ENCODE measurements at places on chromosomes 5 and 9.

DNA sequence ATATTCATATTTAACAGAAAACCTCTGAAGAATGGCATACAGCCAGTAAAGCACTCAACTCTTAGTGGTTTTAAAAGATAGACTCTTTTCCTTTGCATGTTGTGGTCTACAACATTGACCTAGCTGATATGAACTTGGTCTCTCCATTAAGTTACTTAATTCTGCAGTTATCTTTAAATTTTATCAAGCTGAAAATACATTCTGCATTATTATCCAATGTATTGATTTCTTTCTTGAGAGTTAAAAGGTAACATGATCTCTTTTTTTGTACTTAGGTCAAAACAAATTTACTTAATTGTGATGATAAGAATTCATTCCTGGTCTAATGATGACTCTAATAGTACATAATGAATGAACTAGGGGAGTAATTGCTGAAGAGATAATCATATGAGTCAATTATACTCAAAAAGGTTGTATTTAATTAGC lies 132.9 kb downstream of the STARD4 start:
- no peak for DNase-seq

GRCh38 chr9:125534971-125535701 lies 171.9 kb downstream of the MAPKAP1 start:
- no peak for DNase-seq

- DNase-seq: no peak
These were observed 16.1 kb upstream of the ZNF462 start for GRCh38 chr9:106846857-106847256.

- DNase-seq: no peak
These were observed 68.1 kb upstream of the FREM1 start for GRCh38 chr9:14978022-14979000.

DNA sequence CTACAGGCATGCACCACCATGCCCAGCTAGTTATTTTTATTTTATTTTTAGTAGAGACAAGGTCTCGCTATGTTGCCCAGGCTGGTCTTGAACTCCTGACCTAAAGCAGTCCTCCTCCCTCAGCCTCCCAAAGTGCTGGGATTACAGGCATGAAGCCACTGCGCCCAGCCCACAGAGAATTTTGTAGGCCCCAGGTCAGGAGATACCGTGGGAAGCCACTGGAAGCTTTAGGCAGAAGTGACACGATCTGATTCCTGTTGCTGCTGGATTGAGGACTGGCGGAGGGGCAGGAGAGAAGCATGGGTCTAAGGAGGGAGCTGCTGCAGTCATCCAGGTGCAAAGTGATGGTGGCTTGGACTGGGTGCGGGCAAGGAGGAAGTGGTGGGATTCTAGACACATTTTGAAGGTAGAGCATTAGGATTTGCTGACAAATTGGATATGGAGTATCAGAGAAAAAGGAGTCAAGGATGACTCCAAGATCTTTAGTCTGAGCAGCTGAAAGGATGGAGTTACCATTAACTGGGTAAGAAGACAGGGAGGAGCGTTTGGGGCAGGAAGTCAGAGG lies 20.7 kb downstream of the TCF7 start:
- no peak for DNase-seq

- no peak for DNase-seq
These were observed 77.2 kb downstream of the PAX5 start for GRCh38 chr9:36956908-36957307.

DNA sequence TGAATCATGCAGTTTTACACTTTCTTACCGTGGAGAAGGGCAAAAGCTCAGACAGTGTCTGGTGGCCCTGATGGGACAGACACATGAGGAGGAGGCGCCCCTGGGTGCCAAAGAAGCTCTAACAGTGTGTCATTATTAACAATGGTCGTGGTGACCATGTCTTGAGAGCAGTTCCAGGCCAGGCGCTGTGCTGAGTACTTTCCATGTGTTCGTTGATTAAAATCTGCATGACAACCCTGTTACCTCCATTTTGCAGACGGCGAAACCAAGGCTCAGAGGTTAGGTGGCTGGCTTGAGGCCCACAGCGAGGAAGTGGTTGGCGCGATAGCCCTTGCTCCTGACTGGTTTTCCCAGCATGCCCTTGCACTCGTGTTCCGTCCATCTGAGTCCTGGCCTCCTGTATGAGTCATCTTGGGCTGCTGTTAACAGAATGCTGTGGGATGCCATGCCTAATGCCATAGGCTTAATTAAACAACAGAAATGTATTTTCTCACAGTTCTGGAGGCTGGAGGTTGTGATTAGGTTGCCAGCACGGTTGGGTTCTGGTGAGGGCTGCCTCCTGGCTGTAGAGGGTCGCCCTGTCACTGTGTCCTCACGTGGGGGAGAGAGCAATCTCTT lies 92.0 kb downstream of the AMBP start:
- no peak for DNase-seq

DNA sequence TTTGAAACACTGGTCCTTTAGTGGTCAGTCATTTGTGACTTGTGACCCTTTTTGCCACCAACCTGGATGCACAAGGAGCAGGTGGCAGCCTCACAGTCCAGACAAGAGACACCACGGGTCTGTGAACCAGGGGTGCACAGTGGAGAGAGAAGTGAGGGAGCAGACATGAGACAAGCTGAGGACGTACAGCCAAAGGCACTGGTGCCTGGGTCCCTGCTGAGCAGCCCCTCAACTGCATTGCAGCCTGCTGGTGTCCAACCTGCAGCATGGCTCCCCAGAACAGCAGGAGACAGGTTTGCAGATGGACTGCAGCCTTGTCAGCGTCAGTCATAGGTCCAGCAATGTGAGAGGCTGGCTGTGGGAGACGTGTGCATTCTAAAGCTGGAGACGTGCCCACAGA lies 124.2 kb upstream of the FSTL4 start:
- DNase-seq: no peak

DNA sequence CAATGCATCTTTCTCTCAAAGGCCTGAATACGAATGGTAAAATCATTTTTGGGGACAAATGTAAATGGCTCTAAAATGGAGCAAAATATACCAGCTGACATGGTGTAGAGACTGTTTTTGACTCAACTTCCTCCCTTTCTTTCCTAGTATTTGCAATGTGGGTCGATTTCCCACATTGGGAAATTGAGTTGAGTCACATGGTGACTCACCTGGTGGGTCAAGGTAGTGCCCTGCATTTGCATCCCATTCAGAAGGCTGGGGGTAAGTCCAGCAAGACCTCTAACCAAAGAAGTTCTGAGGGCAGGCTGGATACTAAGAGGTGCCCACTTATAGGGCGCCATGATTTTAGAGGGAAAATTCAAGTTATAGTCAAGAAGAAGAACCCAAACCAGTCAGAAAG lies 179.6 kb upstream of the MPDZ start:
- DNase-seq: no peak

- no peak for DNase-seq
These were observed 297.8 kb downstream of the NPR3 start for GRCh38 chr5:33008751-33009418.

- no peak for DNase-seq
These were observed 924.8 kb upstream of the CDH9 start for GRCh38 chr5:27963050-27963783.

- no peak for DNase-seq
These were observed 20.8 kb downstream of the SV2C start for GRCh38 chr5:76104027-76104426.

DNA sequence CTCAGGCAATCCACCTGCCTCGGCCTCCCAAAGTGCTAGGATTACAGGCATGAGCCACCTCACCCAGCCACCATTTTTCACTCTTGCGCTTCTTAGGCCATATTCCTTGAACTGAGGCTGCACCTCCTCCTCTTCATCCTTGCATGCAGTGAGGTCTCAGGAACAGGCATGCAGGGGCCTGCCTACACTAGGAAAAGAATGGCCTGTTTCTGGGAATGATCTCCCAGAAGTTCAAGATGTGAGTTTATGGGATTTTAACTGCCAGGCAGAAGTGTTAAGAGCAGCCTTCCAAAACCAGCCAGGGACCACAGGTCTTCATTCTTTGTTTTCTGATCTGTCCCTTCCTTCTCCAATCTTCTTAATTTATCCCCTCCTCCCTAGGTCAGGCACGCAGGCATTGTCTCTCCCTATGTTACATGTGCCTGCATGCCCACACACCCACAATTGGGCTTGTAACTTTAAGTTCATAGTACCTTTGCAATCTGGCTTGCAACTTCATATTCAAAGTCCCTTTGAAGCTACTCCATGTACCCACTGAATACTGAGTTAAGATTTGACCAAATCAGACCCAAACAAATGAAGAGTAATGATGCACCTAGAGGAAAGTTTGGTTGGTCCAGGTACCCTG lies 10.5 kb upstream of the HSPA4 start:
- DNase-seq: no peak

DNA sequence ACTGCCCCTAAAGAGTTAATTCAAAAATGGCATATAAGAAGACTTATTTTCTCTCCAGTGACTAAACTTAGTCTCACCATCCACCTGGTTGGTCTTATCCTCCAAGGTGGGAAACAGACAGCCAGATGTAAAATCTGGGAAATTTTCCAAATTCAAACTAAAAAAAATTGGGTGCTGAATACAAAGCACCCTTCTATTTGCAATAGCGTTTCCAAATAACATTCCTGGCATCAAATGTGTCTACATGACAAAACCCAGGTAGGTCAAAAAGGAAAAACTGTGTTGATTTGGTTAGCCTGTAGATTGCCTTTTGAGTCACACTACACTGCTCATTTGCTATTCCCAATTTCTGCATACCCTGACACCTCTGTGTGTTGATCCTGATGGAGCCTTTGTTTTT lies 252.2 kb downstream of the NR2F1-AS1 start:
- no peak for DNase-seq

DNA sequence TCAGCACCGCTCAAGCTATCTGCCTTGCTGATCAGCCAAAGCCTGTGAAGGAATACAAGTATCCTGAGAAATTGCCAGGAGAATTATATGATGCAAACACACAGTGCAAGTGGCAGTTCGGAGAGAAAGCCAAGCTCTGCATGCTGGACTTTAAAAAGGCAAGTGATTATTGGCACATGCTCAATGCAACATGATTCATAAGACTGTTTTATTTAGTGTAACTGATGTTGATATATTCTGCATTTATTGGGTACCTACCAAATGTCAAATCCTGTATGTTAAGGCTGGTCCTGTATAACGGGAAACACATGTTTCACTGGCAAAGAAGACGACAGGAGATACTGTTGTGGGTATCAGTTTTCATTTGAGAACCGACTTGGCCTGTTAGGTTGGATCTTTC lies 69.0 kb downstream of the ADAMTS16 start:
- DNase-seq: no peak

GRCh38 chr9:72882117-72882775 lies 70.6 kb downstream of the ALDH1A1 start:
- DNase-seq: no peak

DNA sequence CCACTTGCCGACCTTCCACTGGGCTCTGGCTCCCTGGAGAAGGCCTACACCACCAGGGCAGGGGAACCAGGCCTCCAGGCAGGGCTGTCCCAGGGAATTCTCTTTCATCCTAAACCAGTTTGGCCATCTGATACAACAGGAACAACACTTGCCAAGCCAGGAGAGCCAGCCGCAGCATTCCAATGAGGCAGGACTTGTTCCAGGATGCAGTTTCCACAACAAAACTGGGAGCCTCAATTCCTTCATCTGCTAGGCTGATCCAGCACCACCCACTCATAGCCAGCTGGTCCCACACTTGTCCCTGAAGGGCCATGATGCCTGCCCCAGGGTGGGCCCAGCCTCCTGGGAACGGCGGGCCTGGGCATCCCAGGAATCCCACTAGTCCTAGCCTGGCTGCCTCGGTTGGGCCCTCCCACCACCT lies 26.0 kb downstream of the BICD2 start:
- DNase-seq: no peak

- no peak for DNase-seq
These were observed 180.5 kb upstream of the CLINT1 start for GRCh38 chr5:158039441-158039840.

GRCh38 chr9:127926906-127927200 lies 3.7 kb downstream of the PIP5KL1 start:
- no peak for DNase-seq

GRCh38 chr9:16422114-16422513 lies 448.4 kb downstream of the BNC2 start:
- no peak for DNase-seq

GRCh38 chr9:74379718-74380117 lies 117.4 kb upstream of the RORB start:
- no peak for DNase-seq

GRCh38 chr9:2015581-2016407 lies 647 bp downstream of the SMARCA2 start:
- peak; percentile 61 for DNase-seq

DNA sequence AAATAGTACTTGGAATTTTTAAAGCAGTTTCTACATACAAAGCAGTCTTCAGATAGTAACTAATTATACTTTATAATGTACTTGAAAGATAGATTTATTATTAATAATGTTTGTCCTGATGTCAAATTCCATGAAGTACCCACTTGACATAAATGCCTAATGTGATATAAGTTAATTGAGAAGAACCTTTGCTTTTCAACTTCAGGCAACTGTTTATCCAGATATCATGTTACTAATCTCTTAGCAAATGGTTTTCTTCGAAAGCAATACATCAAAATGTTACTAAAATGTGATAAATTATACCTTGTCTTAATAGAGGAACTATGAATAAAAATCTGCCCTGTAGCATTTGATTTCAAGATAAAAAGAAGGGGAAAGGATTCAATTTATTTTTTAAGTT lies 146.8 kb upstream of the FBXL17 start:
- no peak for DNase-seq

DNA sequence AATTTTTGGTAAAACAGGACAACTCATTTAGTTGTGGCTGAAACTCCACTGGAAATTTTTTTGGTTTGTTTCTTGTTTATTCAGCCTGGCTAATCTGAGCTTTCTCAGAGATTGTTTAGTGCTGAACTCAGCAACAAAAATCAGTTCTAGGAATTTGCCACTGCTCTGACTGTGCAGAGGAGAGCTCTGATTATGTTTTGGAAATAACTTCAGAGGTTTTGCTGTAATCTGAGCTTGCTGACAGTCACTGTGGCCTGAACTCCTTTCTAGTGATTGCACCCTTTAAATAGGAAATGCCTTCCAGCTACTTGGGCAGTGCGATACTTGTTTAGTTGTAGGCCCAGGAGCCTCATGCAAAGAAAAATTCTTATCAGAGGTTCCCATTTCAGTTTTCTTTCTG lies 60.2 kb downstream of the OSTF1 start:
- no peak for DNase-seq

- peak; percentile 74 for DNase-seq
These were observed 796 bp downstream of the LNPEP start for GRCh38 chr5:96936431-96937320.

DNA sequence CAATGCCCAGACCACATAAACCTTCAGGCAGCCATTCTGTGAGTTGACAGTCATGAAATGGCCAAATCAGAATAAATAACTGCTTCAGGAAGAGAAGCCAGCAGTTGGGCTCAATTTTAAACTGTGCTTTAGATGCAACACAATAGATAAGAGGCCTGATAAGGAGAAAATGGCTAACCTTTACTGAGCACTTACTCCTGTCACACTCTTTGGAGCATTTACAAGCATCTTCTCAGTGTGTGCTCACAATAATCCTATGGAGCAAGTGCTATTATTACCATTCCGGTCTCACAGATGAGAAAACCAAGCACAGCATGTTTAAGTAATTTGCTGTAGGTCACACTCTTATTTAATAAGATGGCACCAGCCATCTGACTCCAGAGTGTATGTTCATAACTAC lies 11.5 kb upstream of the SH3RF2 start:
- no peak for DNase-seq

Measured in NK-92 treated with Interleukin-12 subunit alpha and Interleukin-12 subunit beta, amount 100 ng/mL, for 24 hours (cell line).